ENCODE measurements at places on chromosomes 3 and 15.

- no peak for DNase-seq
These were observed 38.7 kb downstream of the ROBO1 start for GRCh38 chr3:79729096-79729495.

DNA sequence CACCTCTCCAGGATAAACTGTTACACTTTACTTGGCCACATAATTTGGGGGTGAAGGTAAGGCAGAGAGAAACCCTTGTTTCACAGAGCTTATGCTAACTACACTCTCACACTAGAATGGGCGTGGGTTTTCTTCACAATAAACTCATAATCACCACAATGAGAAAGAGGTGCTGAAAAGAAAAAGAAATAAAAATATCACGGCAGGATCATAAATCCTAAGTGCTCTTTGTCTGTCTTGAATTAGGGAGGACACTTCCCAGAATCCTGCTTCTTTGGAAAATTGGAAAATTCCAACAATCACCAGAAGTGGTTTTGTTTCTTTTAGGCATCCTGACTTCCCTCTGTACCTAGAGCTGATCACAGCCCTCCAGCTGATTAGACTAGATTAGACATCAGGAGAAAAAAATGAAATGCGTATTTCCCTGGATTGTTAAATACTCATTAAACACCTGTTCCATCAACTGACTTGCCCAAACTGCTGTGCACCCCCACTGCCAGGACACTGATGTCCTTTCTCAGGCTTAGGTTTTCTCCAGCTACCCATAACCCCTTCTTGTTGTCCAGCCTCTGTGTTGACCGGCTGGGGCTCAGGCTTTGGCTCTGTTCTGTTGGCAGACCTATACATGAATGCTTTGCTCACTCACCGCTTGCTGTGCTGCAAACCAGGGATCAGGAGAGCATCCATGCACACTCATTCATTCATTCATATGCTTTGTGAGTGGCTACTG is 41.6 kb upstream of the ACKR4 start:
- no peak for DNase-seq

DNA sequence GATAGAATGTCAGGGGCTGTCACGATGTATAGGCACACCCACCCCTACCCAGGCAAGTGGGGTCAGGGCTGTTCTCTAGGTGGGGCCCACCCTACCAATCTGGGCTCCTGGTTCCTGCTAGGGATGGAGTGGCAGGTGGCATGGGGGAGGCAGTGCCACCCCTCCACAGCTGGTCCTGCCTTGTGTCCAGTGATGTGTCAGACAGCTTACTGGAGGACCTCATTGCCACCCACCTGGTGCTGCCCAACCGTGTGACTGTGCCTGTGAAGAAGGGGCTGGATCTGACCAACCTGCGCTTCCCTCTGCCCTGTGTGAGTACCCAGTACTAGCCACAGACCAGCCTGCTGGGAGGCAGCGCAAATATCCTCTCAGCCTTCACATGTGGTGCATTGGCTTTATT is 27.5 kb downstream of the ESYT3 start:
- DNase-seq: no peak

- DNase-seq: no peak
These were observed 34.2 kb downstream of the ATP2B2 start for GRCh38 chr3:10471054-10471688.

- DNase-seq: no peak
These were observed 45.4 kb upstream of the TSC22D2 start for GRCh38 chr3:150362515-150363302.

- DNase-seq: no peak
These were observed 25.4 kb upstream of the PIGZ start for GRCh38 chr3:196994056-196994455.
